Placental epithelial cell (primary cell): ENCODE measurements at places on chromosomes 4 and X. TPM values are rescaled to one million over a fixed set of nuclear protein-coding genes. Genes with fewer than 3 reads are reported as not detected.

TMEM31 gene
- 0.39 TPM in 1 of 2 replicates, not detected in the other for total RNA-seq

ACSL4 gene
- 32.6 and 62.1 TPM in 2 replicates for total RNA-seq

EDA2R gene
- total RNA-seq: 14.5 and 35.0 TPM in 2 replicates

CHST7 gene
- 0.79 and 2.3 TPM in 2 replicates for total RNA-seq

RAI2 gene
- total RNA-seq: not detected in 2 replicates

KLHL2 gene
- total RNA-seq: 14.5 and 15.3 TPM in 2 replicates

FAM236D gene
- total RNA-seq: not detected in 2 replicates

UGT2B7 gene
- total RNA-seq: 0.22 TPM in 1 of 2 replicates, not detected in the other

CFAP99 gene
- total RNA-seq: not detected in 2 replicates

SPANXN4 gene
- not detected in 2 replicates for total RNA-seq

NKX3-2 gene
- 0.39 and 0.43 TPM in 2 replicates for total RNA-seq

SAT1 gene
- 110 and 168 TPM in 2 replicates for total RNA-seq

CT45A2 gene
- not detected in 2 replicates for total RNA-seq

PIR gene
- 2.0 and 2.5 TPM in 2 replicates for total RNA-seq

IGSF1 gene
- total RNA-seq: not detected in 2 replicates

CSN1S1 gene
- total RNA-seq: not detected in 2 replicates

G3BP2 gene
- total RNA-seq: 108 and 151 TPM in 2 replicates

CACNA1F gene
- total RNA-seq: not detected in 2 replicates

NMU gene
- not detected in 2 replicates for total RNA-seq

DUSP21 gene
- not detected in 2 replicates for total RNA-seq
